Stimulated activated CD4-positive, alpha-beta T cell treated with anti-CD3 and anti-CD28 coated beads, Interleukin-12 subunit alpha, Interleukin-12 subunit beta, amount 100 ng/mL, for 48 hours (primary cell): ENCODE measurements at places on chromosomes 13 and 19.
A peak's percentile ranks its signal among the peaks of the same experiment; 100 is the strongest.

- no peak for DNase-seq
These were observed 5.0 kb downstream of the FOSB start for GRCh38 chr19:45472563-45473366.

- no peak for DNase-seq
These were observed 699 bp downstream of the PTOV1 start for GRCh38 chr19:49851456-49852259.

GRCh38 chr19:54121259-54121658 is 5.7 kb downstream of the PRPF31 start:
- no peak for DNase-seq

- DNase-seq: no peak
These were observed 7.4 kb upstream of the IGFL1 start for GRCh38 chr19:46221981-46222610.

- no peak for DNase-seq
These were observed 24.7 kb upstream of the MATK start for GRCh38 chr19:3810708-3811355.

- DNase-seq: no peak
These were observed 389.0 kb upstream of the SLITRK6 start for GRCh38 chr13:86188170-86188569.

- DNase-seq: peak; percentile 38
These were observed 180.6 kb downstream of the FOXO1 start for GRCh38 chr13:40485611-40486517.

DNA sequence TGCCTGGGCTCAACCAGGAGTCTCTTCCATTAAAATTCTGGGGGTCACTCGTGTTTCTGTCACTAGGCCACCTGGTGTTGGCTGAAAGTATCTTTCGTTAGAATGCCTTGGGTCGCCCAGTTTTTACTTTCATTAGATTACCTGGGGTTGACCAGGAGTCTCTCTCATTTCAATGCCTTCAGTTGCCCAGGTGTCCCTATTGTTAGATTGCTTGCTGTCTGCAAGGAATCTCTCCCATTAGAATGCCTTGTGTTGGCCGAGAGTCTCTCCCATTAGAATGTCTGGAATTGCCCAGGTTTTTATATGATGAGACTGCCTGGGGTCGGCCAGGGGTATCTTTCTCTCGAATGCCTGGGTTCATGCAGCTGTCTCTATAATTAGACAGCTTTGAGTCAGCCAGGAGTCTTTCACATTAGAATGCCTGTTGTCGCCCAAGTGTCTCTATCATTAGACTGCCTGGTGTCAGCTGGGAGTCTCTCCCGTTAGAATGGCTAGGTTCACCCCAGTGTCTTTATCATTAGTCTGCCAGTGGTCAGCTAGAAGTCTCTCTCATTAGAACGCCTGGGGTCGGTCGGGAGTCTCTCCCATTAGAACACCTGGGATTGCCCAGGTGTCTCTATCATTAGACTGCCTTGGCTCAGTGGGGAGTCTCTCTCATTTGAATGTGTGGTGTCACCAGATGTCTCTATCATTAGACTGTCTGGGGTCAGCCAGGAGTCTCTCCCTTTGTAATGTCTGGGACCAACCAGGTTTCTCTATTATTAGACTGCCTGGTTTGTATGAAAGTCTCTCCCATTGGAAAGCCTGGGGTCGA is 1446.8 kb downstream of the UQCRFS1 start:
- no peak for DNase-seq
